ENCODE measurements at places on chromosomes 4 and X.

DNA sequence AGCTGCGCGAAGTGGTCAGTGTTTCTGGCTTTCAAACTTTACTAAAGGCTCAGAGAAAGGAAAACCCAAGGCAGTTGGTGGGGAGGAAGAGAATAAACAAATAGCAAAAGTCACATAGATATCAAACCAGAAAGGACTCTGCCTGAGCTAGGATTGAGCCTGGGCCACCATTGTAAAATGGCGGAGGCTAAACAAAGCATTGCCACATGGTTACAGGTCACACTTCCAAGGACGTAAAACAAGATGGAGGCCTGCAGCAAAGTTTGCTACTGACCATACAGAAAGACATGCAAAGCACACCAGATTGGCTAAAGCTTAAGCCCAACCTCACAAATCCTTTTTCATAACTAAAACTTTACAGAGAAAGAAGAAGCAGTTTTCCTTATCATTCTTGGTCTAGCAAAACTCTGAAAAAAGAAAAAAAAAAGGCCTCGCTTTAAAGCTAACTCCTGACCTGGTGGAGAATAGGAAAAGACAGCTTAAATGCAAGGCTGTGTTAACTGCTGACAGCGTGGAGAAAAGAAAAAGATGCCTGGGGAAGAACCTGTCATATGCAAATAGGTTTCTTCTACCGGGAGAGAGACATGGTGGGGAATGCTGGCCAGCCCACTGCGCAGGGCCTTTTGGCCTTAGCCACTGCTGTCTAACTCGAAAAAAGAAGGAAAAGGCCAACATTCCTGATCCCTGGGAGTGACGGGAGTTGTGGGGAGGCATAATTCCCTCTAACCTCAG lies 81.8 kb upstream of the SMARCA5 start:
- DNase-seq = no peak

GRCh38 chr4:7823416-7823824 lies 116.2 kb downstream of the AFAP1 start:
- DNase-seq = peak; percentile 84

DNA sequence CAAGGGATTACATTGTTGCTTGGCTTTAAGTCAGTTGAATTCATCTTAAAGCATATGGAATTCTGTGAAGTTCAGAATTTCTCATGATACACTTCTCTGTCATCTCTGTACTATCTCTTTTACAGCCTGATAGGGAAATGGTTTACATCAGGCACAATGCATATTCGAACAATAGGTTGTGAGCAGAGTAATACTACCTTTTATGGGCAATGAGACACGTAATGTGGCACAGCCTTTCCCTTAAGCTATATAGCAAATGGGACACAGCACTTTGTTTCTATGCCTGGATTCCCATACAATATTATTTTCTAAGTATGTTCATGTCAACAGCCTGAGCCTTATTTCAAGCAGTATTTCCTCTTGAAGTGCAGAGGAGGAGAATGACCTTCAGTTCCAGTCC lies 58.4 kb downstream of the SYNPO2 start:
- DNase-seq = no peak

GRCh38 chr4:76623217-76624045 lies 188.4 kb downstream of the SHROOM3 start:
- no peak for DNase-seq

DNA sequence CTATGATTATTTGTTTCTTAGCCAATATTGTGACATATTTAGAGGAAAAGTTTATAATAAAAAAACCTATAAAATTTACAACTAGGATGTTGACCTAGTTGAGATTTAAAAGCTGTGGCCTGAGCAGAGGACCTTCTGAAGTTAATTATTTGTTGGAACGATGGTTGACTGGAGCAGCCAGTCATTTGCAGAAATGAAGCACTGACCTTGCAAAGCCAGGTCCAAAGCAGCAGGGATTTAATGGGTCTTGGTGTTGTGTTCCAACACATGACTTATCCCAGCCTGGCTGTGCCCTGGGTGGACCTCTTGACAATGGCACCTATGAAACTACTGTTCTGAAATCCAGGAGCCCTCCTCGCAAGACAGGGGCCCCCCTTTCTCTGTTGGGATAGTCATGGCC lies 235.2 kb downstream of the FRAS1 start:
- no peak for DNase-seq

DNA sequence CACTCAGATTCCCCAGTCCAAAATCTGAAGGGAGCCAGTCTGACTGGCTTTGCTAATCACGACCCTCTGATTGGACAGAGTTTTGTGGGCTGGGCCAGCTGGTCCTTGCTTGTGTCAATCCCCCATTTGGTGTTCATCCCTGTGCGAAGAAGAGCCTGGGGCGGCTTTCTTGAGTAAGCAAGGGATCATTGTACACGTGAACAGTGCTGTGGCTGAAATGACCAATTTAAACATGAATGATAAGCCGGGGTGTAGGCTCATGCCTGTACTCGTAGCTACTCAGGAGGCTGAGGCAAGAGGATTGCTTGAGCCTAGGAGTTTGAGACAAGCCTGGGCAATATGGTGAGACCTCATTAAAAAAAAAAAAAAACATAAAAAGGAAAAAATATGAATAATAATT lies 379.1 kb downstream of the RAPGEF2 start:
- no peak for DNase-seq

DNA sequence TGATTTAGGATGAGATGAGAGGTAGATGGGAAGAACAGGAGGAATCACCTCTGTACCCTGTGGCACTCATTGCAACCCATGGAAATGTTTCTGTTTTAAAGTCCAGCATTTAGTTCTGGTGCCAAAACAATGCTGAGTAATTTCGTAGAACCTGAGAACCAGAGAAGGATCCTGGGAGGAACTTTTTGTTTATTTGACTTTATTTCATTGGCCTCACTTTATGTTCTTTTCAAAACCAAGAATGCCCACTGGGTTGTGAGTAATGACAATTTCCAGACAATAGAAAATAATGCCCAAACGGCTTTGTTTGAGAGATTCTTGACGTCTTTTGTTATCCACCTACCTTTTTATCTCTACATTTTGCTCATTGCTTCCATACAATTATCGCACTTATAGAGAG lies 111.3 kb downstream of the SHROOM3 start:
- DNase-seq = no peak

DNA sequence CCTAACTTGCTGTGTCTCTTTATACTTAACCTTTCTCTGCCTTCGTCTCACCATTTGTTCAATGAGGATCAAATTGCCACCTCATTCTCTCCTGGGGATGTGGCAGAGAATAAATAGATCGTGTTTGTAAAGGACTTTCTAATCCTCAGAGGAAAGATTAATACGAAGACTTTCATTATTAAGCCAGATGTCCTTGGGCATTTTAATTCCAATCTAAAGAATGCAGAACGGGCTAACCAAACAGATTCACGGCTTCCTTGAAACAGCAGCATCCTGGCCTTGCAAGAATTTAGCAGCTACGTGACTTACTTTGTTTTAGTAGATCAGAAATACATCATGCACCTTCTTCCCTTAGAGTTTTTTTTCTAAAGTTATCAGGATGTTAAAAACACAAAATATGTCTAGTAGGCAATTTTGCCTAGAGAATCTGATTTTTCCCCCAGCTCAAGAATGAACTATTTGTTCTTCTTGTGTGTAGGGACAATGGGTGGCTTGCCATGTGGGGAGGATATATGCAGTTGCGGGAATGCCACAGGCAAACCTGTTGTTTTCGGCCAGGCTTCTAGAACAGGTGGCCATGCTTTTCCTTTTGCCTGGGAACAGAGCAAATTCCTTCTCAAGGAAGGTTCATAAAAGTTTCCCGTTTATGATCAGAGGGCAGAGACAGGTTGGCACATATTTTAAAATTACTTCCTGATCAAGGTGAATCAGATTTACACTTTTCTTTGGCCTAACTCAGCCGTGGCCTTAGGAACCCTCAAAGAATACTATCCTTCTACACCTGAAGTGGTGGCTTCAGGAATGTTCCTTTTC lies 3.0 kb downstream of the MID1 start:
- no peak for DNase-seq

- no peak for DNase-seq
Measured at GRCh38 chr4:28890949-28891775, 1829.0 kb upstream of the PCDH7 start.

- DNase-seq = no peak
Measured at GRCh38 chrX:3142259-3143042, 101.2 kb downstream of the ARSF start.

DNA sequence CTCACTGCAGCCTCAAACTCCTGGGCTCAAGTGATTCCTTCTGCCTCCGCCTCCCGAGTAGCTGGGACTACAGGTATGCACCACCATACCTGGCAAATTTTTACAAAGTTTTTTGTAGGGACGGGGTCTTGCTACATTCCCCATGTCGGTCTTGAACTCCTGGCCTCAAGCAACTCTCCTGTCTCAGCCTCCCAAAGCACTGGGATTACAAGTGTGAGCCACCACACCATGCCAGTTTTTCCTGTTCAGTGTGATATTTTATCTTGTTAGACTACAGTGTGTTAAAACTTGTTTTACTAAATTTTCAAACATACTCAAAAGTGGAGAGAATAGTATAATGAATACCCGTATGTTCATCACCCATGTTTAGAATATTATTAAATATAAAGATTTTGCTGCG lies 12.1 kb downstream of the HPRT1 start:
- no peak for DNase-seq

- DNase-seq = peak; percentile 59
Measured at GRCh38 chr4:128322986-128323385, 35.4 kb upstream of the PGRMC2 start.

DNA sequence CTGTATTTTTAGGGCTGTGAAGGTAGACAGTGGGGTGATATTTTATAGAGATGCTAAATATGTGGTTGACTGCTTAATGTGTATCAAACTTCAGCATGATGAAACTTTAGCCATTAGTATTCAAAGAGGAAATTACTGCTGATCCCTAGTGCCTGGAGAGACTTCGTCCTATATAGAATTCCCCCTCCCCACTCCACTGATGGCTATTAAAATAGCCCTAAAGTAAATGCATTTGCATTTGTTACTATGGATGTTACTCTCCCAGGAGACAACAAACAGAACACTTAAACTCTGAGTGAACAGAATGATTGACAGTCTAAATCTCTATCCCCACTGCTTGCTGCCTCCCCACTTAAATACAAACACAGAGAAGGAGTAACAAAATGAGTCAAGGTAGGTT lies 39.1 kb downstream of the ADGRL3 start:
- DNase-seq = no peak

GRCh38 chr4:188722911-188723310 lies 583.7 kb downstream of the TRIML1 start:
- DNase-seq = no peak

- peak; percentile 78 for DNase-seq
Measured at GRCh38 chr4:156771171-156771837, 200.3 kb downstream of the PDGFC start.

- peak; percentile 55 for DNase-seq
Measured at GRCh38 chrX:57821703-57822387, 88.4 kb downstream of the ZXDA start.

- DNase-seq = no peak
Measured at GRCh38 chrX:16125520-16126149, 2.3 kb downstream of the GRPR start.

- peak; percentile 70 for DNase-seq
Measured at GRCh38 chr4:2771264-2771663, 15.1 kb upstream of the TNIP2 start.

DNA sequence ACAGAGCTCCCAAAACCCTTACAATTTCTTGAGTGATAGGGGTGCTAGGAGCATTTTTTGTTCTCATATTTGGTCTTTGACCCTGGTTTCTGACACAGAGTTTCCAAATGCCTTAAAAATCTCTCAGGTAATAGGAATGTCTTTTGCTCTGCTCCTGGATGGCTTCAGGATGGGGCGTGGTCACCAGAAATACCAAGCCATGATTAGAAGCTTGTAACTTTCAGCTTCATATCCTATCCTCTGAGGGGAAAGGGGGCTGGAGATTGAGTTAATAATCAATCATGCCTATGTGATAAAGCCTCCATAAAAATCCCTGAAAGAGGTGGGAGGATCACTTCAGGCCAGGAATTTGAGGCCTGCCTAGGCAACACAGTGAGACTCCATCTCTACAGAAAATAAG lies 34.6 kb upstream of the IL9R start:
- DNase-seq = no peak

DNA sequence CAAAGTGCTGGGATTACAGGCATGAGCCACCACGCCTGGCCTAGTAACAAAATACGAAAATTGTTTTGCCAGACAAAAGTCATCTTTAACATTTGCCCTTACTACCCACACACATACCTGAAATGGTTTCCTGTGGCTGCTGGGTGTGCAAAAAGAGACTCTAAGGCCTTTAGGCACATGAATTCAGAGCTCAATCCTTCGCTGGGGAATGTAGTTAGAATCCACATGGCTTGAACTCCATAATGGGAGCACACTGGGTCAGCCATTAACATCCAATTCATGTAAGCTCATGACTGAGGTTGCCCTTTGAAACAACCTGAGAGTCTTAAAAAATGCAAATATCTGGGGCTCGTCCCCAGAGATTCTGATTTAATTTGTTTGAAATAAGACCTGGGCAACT lies 87.8 kb downstream of the HPGD start:
- no peak for DNase-seq

DNA sequence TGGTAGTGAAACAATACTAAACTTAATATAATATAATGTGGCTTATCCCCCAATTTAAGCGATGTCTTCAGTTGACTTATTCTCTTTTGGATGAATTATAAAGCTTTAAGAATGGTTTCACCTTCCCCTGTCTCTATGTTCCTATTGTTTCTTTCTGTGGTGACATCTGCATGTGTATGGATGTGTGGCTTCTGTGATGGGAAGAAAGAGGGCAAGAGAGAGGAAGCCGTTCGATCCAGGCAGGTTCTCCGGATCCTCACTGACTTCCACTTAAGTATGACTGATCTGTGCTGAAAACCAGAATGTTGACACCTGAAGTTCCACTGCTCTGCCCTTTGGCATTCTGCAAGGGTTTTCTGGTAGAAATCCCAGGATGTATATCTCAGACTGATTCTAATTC lies 1150.8 kb downstream of the STPG2 start:
- DNase-seq = no peak

GRCh38 chr4:74098427-74098994 lies 484 bp downstream of the CXCL2 start:
- DNase-seq = no peak

Measured in fibroblast of villous mesenchyme (primary cell).